ENCODE measurements at places on chromosomes 1 and 21. TPM values are rescaled to one million over a fixed set of nuclear protein-coding genes. Genes with fewer than 3 reads are reported as not detected.

FCRL1 gene
- total RNA-seq, result not detected

LORICRIN gene
- total RNA-seq, result not detected

CRTC2 gene
- total RNA-seq, result 107 TPM

BRWD1 gene
- total RNA-seq, result 45.3 TPM

MRPL9 gene
- 98.9 TPM for total RNA-seq

TMEM240 gene
- total RNA-seq, result not detected

THAP3 gene
- total RNA-seq, result 24.1 TPM

AMY1A gene
- total RNA-seq, result not detected

ANKRD34A gene
- total RNA-seq, result 2.9 TPM

PROX1 gene
- total RNA-seq, result 0.08 TPM

KIF17 gene
- total RNA-seq, result not detected

VWA1 gene
- 0.33 TPM for total RNA-seq

PHC2 gene
- total RNA-seq, result 41.3 TPM

MYOG gene
- not detected for total RNA-seq

ODF2L gene
- 63.1 TPM for total RNA-seq

ZNF669 gene
- 10.3 TPM for total RNA-seq

PMF1 gene
- 67.7 TPM for total RNA-seq

MEGF6 gene
- total RNA-seq, result 20.2 TPM

OLIG1 gene
- not detected for total RNA-seq

PPCS gene
- total RNA-seq, result 48.4 TPM

CAPN8 gene
- total RNA-seq, result 0.13 TPM

SPRR4 gene
- not detected for total RNA-seq

FAM78B gene
- 0.28 TPM for total RNA-seq

USH2A gene
- not detected for total RNA-seq

C1orf226 gene
- total RNA-seq, result not detected

ZBTB8B gene
- total RNA-seq, result not detected

TMEM125 gene
- not detected for total RNA-seq

SLC5A9 gene
- total RNA-seq, result not detected

A3GALT2 gene
- not detected for total RNA-seq

FAM72D gene
- 19.6 TPM for total RNA-seq

DRAXIN gene
- 0.60 TPM for total RNA-seq

LMOD1 gene
- total RNA-seq, result not detected
